Calu3 (cell line): ENCODE measurements at places on chromosomes 1 and 21.

- peak; percentile 58 for DNase-seq
These were observed 21.6 kb downstream of the TCEA3 start for GRCh38 chr1:23403038-23403336.

DNA sequence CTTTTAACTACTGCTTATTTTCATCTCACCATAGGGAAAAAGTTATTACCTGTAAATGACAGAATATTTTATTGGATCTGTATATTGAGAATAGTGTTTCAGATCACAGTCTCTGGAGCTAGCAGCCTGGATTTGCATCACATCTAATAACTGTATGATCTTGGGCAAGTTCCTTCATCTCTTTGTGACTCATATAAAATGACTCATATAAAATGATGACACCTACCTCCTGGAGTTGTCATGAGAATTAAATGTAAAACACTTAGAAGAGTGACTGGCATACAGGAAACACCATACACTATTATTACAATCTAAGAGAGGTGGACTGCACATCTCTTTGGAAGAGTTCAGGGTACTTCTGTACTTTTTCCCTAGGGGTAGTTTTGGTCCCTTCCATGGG, 421.3 kb downstream of the NEGR1 start:
- no peak for DNase-seq

- DNase-seq = no peak
These were observed 148.0 kb upstream of the C1orf174 start for GRCh38 chr1:4048076-4048475.

DNA sequence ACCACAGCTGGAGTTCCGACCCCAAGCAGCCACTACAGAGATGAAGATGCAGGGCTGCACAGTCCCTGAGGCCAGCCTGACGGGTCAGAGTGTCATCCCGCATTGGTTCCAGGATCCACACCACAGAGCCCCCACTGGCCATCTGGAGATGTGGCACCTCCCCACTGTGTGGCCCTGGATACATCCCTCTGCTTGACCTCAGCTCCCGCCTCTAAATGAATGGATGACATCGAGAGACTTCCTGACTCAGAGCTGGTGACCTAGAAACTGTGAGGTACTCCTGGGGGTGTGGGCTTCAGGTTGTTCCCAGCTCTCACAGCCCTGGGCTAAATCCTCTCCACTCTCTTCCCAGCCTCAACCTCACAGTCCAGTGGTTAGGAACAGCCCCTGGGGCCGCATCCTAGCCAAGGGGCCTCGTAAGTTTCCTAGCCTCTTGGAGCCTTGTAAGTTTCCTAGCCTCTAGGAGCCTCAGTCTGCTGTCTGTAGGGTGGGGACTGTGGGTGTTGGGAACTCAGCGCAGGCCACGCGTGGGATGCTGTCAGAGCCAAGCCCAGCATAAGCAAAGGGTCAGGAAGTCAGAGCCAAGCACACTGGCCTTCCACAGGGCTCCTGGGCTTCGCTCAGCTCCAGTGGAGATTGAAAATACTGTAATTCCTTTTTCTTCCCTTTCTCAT, 87.5 kb upstream of the RUNX3 start:
- DNase-seq = no peak

DNA sequence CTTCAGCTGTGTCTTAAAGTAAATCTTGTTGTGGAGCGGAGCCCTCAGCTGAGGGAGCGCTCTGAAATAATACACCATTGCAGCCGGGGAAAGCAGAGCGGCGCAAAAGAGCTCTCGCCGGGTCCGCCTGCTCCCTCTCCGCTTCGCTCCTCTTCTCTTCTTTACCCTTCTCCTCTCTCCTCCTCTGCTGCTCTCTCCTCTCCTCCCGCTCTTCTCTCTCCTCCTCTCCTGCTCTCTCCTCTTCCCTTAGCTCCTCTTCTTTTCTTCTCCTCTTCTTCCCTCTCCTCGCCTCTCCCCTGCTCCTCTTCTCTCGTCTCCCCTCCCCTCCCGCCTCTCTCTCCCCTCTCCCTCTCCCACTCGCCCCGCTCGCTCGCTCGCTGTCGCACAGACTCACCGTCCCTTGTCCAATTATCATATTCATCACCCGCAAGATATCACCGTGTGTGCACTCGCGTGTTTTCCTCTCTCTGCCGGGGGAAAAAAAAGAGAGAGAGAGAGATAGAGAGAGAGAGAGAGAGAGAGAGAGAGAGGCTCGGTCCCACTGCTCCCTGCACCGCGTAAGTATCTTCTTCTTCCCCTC, at the start of gene PROX1:
PROX1 (plus strand) TSS at position 47 of the 580 bp plus-strand sequence. CDS start 8,563 bp downstream, outside the sequence.
- peak; percentile 67 for DNase-seq

DNA sequence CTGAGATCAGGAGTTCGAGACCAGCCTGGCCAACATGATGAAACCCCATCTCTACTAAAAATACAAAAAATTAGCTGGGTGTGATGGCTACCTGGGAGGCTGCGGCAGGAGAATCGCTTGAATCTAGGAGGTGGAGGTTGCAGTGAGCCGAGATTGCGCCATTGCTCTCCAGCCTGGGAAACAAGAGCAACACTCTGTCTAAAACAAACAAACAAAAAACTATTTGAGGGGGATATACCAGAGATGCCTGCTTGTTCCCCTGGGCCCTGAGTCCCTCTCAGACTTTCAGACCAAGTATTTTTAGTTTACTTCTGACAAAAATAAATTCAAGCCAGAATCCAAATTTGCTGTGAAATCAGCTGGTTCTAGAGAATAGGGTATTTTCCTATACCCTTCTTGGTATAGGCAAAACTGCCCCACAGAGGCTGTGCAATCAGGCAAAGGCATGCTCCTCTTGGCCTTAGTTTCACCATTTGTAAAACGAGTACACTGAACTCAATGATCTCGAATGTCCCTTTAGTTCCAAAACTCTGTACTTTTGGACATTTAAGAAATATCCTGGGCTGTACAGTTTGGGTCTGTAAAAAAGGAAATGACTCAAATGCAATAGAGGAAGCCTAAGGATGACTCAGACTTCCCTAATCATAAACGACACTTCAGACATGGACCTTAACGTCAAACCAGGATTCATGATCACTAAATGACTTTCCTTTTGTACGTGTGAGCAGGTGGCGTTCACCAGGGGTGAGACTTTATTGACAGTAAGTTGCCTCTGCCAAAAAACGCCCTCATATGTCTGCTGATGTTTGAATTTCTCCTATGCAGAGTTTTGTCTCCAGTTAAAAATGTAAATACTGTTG, 16.1 kb downstream of the ENSA start:
- peak; percentile 45 for DNase-seq

- DNase-seq = no peak
These were observed 3.8 kb upstream of the HPCAL4 start for GRCh38 chr1:39695016-39695415.

DNA sequence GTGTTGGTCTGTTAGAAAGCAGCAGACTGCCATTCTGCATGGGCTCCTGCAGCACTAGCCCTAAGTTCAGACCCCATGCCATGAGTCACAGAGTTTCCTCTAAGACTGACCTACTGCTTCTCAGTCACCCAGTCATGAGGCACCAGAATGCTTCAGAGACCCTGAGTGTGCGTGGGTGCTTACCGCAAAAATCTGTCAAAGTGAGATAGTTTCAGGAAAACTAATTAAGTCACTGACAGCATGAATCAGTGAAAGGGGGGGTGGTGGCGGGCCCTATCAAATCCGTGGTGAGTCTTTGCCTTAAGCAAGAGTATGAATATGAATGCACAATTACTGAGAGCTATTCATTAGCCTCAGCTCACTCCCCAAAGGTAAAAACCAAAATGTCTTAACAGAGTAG, 98.1 kb downstream of the KCTD3 start:
- no peak for DNase-seq

- peak; percentile 87 for DNase-seq
These were observed 26.2 kb downstream of the NEK2 start for GRCh38 chr1:211648980-211649934.

GRCh38 chr1:109909561-109909960, 1.1 kb upstream of the CSF1 start:
- DNase-seq = no peak

GRCh38 chr1:183164340-183164739, 21.7 kb upstream of the LAMC2 start:
- peak; percentile 93 for DNase-seq

DNA sequence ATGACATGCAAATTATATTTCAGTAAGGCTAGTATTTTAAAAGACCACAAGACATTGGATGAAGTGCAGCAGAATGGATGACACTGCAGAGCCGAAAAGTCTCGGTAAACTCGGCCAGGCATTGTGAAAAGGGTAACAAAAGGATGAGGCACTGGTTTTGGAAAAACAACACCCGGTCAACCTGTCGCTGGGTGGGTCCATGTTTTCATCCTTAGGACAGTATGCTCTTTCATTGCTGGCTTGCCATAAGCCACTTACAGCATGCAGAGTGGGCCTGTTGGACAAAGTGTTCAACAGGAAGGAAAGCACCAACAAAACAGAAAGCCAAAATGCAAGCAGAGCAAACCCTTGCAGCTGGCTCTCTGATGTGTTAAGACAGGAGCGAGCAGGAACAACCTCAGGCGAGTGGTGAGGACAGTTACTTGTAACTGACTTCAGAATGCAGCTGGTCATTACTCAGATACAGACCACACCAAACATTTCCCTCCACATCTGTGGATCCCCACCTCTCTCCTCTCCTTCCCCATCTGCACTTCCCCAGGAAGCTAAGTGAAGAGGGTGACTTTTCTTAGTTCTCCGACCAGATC, 2.9 kb upstream of the RCAN1 start:
- DNase-seq = no peak

DNA sequence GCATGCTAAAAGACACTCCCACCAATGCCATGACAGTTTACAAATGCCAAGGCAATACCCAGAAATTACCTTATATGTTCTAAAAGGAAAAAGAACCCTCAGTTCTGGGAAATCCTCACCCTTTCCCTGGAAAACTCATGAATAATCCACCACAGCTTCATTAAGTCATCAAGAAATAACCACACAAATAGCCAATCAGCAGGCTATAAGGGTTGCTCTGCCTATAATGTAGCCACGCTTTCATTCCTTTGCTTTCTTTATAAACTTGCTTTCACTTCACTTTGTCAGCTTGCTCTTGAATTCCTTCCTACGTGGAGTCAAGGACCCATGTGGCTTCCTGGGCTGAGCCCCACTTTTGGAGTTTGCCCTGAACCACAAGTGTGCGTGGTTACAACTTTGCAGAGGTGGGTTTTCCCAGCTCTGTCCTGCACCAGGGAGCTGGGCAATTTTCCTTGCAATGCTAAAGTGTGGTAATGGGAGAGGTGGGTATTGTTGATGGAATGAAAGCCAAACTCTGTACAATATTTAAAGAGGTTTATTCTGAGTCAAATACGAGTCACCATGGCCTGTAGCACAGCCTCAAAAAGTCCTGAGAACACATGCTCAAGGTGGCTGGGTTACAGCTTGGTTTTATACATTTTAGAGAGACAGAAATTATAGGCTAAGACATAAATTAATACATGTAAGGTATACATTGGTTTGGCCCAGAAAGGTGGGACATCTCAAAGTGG, 42.2 kb upstream of the COG2 start:
- no peak for DNase-seq

GRCh38 chr1:6167391-6168303, 12.5 kb downstream of the CHD5 start:
- no peak for DNase-seq

DNA sequence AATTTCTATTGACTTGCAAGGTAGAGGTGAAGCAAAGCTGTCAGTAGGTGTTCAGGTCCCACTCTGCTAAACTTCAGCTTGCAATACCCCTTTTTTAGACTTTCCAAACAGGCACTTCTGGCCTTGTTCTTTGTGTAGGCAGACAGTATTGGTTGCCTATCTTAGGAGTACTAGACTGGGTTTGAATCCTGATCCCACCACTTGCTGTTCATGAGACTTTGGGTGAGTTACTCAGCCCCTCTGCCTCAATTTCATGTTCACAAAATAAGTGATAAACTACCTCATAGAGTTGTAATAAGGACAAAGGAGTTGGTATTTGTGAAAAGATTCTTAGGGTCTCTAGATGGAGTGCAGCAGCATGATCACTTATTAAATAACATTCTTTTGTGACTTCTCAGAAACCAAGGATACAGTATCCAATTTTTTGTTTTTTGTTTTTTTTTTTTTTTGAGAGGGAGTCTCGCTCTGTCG, 5.2 kb downstream of the RCC1 start:
- DNase-seq = no peak

DNA sequence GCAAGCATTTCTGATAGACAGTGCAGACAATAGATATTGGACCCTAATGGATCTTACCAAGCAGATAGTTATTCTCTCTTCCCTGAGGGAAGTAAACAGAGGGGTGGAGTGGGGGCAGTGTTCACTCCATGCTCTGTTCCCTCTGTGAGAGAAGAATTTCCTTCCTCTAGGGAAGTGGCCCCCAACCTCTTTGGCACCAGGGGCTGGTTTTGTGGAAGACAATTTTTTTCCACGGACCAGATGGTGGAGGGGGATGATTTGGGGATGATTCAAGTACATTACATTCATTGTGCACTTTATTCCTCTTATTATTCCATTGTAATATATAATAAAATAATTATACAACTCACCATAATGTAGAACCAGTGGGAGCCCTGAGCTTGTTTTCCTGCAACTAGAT, 459.9 kb downstream of the ADGRL2 start:
- DNase-seq = no peak

DNA sequence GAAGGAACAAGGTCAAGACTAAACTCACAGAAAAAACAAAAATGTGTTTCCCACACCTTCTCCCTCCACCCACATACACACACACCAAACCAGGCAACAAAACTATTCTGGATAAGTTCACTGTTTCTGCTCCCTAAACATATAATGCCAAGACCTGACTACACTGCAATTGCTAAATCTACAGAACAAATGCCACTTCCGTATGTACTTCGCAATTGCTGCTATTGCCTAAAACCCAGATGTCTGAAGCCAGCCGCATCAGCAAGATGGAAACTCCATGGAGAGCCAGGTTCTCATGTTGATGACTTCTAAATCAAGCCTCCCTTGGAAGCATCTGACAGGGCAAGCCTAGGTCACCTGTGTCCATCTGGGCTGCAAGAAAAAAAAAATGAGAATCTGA, 8.3 kb upstream of the AIM2 start:
- DNase-seq = no peak

GRCh38 chr1:194717334-194717733, 1530.9 kb upstream of the B3GALT2 start:
- DNase-seq = no peak

GRCh38 chr1:184974837-184975115, 468 bp upstream of the NIBAN1 start:
- DNase-seq = no peak

DNA sequence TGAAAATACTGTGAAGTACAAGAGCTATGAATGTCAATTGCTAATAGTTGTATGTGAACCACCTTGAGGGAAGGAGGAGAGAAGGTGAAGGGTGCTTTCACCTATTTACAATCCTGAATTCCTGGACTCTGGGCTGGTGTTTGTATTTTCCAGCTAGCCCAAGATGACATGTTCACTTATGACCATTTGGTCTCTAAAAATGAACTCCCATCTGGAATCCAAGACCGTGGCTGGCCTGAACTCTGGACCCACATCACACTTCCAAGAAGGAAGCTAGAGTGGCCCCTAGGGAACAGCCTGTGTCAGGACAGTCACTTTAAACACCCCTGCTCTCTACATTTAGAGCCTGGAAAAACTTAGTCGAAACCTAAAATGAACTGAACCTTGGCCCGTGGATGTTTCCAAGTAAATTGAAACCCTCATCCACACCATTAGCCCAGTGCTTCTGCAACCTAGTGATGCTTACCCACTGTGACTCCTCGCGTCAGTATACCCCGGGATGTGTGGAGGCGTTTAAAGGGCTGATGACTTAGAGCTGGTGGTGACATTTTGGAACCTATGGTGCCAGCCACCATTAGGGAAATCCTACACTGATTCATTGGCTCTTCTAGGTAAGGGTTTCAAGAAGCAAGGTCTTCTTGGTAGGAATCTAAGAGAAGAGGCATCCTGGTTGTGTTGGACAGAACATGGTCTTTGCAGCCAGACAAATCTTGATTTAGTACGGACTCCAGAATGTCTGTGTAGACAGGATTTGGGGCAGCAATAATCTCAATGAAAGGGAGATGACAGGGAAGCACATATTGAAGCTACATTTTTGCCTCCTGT, 171.5 kb upstream of the IRF2BP2 start:
- DNase-seq = no peak
